Tibial nerve (tissue), 4 donors: ENCODE measurements at places on chromosomes 1 and 21. TPM values are rescaled to one million over a fixed set of nuclear protein-coding genes. Genes with fewer than 3 reads are reported as not detected.

The GJB5 gene
- total RNA-seq: 1.0 TPM

The FCRL6 gene
- total RNA-seq: 0.39 TPM

The OR6K3 gene
- total RNA-seq: not detected

The KCNN3 gene
- total RNA-seq: 0.30 TPM

The CYP4A11 gene
- total RNA-seq: not detected

The BNIPL gene
- total RNA-seq: 2.2 TPM

The EXTL1 gene
- 44.3 TPM for total RNA-seq

The TCHH gene
- total RNA-seq: 0.22 TPM

The HCRTR1 gene
- total RNA-seq: not detected

The LENEP gene
- not detected for total RNA-seq

The RAB42 gene
- total RNA-seq: 1.0 TPM

The UQCRHL gene
- total RNA-seq: 1.1 TPM

The TRPM2 gene
- 9.6 TPM for total RNA-seq

The CSTB gene
- 12.2 TPM for total RNA-seq

The LCE1C gene
- total RNA-seq: not detected

The IGSF5 gene
- not detected for total RNA-seq

The C1orf232 gene
- total RNA-seq: not detected

The GPATCH2 gene
- 19.0 TPM for total RNA-seq

The S100A1 gene
- 102 TPM for total RNA-seq

The SWT1 gene
- 10.5 TPM for total RNA-seq

The VSIG8 gene
- not detected for total RNA-seq

The MXRA8 gene
- total RNA-seq: 351 TPM

The DEGS1 gene
- 91.8 TPM for total RNA-seq

The FALEC gene
- total RNA-seq: not detected

The CNKSR1 gene
- total RNA-seq: not detected

The ADCY10 gene
- not detected for total RNA-seq

The RNU1-4 gene
- under 0.01 TPM for total RNA-seq

The CFHR2 gene
- not detected for total RNA-seq

The OR2G6 gene
- total RNA-seq: not detected

The STPG1 gene
- total RNA-seq: 3.3 TPM

The CLK2 gene
- 59.1 TPM for total RNA-seq

The EPHA8 gene
- not detected for total RNA-seq

The DMBX1 gene
- total RNA-seq: not detected

The EGLN1 gene
- total RNA-seq: 57.5 TPM

The ALX3 gene
- total RNA-seq: not detected

The AMY2A gene
- 1.8 TPM for total RNA-seq
